ENCODE measurements at places on chromosomes 13 and 19.

- DNase-seq: no peak
These were observed 4.8 kb downstream of the SYNGR4 start for GRCh38 chr19:48368936-48369335.

DNA sequence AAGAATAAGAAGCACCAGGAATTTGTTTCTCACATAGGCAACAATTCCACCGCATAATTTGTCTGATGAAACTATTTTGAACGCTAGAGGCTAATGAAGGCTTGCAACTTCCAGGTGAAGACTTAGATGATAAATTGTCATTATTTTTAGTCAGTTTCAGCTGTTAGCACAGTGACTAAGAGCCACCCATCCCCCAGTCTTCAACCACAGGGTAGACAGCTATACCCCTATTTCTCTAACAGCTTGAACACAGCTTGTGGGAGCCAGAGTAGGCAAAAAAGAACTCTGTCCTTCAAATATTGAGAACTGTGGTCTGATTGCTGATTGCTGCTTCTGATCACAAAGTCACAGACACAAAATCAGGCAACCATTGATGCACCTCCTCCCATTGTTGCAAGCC lies 1124.8 kb upstream of the PRR20A start:
- DNase-seq: no peak

GRCh38 chr19:41753159-41753558 lies 2.2 kb upstream of the CEACAM6 start:
- DNase-seq: peak; percentile 57

DNA sequence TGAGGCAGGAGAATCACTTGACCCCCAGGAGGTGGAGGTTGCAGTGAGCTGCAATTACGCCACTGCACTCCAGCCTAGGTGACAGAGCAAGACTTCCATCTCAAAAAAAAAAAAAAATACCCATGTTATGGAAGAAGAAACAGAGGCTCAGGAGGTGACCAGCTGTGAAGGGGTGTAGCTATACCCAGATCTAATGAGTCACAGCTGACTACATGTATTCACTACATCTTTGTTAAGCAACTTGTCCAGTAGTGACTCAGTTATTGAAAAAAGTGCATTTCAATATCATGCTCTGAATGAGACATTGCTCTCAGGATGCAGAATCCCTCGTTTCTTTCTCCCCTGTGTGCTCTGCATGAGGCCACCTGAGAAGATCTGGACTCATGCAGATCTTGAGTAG lies 16.1 kb upstream of the SPART start:
- no peak for DNase-seq

DNA sequence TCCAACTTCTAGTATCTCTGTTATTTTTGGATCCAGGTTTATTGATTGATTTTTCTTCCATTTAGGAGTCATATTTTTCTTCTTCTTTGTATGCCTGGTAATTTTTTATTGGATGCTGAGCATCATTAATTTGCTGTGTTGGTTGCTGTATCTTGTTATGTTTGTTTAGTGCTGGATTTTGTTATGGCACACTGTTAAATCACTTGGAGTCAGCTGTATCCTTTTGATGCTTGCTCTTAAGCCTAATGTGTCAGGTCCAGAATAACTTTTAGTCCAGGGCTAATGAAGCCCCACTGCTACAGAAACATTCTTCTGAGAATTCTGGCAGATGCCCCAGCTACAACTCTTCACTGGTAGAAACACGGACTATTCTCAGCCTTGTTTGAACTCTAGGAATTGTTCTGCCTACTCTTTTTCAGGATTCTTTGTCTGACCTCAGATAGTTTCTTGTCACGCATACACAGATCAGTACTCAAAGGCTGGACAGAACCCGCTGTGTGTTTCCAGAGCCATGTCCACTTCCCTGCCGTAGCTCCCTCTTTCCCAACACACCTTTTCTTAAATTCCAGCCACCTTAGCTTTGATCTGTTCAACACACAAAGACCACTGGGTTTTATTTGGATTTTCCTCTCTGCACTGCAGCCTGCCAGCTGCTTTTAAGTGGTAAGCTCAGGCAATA lies 137.1 kb upstream of the WASF3 start:
- no peak for DNase-seq

DNA sequence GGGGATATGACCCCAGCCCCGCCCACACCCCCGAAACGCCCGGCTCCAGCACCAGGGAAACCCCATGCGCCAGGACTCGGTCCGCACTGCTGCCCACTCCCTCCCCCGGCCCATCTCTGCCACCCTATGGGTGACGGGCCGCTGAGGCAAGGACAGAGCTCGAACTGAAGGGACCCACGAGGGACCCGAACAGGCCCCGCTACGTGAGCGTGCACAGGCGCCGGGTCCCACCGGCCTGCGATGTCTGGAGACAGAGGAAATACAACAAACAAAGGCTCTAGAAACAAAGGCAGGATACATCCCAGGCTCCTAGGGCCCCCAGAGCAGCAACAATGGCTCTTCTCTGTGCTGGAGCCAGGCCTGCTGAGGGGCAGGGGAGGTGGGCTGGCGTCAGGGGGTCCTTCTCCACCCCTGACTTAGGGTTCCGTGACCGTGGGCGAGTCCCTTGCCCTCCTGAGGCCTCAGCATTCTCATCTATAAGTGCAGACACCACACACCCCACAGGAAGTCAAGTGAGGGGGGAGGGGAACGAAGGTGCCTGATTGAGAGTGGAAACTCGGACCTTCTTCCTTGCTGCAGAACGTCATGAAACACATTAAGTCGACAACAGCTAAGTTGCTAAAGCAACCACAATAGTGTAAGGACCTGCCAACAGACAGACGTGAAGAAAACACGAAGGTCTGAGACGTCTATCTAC lies 3.1 kb downstream of the ABHD17A start:
- DNase-seq: peak; percentile 64

GRCh38 chr19:23420824-23421223 lies 25.6 kb upstream of the ZNF91 start:
- DNase-seq: no peak

DNA sequence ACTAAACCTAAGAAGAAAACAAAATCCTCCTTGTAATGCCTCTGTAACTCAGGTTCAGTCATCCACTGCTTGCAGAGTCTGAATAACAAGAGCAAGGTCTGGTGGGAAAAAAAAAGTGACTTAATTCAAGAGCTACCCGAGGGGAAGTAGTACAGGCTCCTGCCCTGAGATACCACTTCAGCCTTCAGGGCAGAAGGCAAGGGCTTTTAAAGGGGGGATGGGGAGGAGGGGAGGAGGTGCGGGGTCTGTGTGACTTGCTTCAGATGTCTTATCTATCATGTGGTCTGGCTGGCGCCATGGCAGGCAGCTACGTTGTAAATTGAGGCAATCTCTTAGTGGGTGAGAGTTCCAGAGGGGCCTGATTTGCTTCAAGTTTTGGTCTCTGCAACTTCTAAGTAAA lies 66.7 kb downstream of the LRRC63 start:
- DNase-seq: no peak

- DNase-seq: peak; percentile 54
These were observed 4.2 kb upstream of the DAND5 start for GRCh38 chr19:12965017-12965811.

DNA sequence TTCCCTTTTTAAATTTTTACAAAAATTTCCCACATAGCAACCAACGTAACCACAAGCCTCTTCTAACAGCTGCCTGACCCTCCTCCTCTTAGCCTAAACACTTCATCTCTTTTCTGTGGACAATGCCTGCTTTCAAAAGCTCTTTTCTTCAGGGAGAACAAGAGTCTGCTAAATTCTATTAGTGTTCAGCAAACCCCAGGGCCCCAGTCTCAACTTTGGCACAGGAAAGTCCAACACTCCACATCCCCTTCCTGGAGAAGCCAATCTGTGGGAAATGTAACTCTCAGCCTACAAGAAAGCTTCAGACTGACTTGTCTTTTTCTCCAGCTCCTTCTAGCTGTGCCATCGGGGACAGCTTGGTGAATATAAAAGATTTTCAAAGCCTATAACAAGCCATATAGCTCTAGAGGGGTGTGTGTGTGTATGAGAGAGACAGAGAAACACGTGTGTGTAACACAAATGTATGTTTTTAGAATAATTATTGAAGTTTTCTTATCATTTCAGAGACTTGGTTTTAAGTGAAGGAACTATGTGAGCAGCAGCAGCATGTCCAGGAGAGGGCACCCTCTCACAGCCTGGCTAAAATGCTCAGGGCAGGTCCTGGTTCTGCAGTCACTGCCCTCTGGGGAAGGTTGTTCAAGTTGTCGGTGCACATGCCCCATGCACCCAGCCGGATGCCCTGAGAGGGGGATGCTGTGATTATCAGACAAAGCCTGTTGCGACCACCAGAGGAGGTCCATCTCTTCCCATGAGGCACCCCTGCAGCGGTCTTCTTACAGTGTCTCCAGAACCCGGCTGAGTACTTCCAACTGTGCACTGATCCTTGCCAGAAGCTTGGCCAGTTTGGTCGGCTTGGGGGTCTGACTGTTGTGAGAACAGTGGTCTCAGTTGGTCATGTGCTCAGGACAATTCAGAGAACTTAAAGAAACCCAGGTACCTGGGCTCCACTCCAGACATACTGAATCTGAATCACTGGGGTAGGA lies 34.4 kb downstream of the CCDC70 start:
- no peak for DNase-seq

DNA sequence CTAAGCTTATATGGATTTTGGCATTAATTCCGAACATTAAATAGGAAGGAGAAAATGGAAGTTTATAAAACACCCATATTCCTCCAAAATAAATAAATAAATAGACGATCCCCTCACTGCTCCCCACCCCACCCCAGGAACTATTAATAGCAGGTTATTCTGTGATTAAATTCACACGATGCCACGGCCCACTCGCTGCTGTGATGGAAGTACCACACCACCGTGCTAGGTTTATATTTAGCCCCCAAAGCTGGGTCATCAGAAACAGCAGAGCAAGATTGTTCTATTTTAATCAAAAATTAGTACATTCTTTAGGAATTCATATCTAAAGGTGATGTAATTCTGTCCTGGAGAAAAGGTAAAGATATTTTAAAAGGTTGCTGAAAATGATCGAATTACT lies 65.4 kb downstream of the CCDC70 start:
- no peak for DNase-seq

DNA sequence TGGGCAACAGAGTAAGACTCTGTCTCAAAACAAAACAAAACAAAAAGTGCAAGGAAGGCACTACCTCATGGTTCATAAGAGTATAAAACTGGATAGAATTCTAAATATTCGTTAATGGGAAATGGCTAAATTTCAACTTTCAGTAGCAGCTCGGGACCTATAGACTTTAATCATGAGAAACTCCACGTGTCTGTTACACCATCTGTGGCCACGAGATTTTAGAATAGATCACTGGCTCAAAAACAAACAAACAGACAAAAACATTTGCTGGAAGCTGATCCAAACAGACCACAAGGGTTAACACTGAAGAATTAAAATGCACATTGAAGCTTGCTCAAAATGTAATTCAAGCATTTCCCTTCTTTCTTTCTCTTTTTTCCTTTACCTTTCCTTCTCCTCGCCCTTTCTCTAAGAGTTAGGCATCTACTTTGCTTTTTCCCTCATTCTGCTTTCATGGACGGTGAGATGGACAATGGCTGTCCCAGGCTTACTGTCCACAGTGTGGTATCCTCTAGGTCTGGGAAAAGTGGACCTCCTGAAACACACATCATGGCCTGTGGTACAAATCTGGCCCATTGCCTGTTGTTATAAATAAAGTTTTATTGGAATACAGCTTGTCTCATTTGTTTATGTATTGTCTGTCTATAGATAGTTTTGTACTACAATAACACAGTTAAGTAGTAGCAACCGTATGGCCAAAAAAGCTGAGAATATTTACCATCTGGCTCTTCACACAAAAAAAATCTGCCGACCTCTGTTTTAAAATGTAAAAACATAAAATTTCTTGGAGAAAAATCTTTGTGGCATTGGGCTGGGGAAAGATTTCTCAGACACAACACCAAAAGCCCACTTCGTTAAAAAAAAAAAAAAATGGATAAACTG lies 10.3 kb downstream of the ELAVL1 start:
- DNase-seq: no peak

DNA sequence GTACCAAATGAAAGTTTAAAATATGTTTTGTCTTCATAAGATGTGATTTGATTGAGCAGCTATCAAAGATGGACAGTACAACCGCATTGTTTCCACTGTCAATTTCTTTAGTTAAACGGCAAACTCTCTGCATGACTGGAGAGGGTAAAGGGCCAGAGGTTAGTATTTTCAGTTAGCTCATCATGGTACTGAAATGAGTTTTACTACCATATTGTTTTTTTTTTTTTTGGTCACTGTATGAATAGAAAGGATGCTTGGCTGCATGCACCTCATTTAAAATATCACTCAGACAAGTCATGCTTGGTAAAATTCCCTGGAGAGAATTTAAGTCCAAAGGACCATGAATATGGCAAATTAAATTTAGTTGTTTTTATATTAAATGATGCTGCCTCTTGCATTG lies 942.1 kb upstream of the SPRY2 start:
- DNase-seq: no peak

DNA sequence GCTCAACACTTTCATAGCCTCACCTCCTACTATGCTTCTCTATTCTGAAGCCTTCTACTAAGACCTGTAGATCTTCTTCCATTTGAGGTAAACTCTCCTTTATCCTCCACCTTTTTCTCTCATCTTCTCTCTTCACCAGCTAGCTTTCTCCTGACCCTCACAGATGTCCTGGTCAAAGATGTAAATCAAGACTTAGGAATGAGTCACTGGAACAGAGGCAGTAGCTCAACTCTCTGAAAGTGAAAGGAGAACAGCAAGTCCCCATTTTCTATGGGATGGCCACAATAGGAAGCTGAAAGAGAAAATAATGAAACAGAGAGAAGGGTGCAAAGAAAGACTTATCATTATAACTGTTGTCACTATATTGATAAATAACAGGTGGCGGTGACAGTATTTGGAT lies 86.1 kb upstream of the DOCK9 start:
- DNase-seq: no peak

DNA sequence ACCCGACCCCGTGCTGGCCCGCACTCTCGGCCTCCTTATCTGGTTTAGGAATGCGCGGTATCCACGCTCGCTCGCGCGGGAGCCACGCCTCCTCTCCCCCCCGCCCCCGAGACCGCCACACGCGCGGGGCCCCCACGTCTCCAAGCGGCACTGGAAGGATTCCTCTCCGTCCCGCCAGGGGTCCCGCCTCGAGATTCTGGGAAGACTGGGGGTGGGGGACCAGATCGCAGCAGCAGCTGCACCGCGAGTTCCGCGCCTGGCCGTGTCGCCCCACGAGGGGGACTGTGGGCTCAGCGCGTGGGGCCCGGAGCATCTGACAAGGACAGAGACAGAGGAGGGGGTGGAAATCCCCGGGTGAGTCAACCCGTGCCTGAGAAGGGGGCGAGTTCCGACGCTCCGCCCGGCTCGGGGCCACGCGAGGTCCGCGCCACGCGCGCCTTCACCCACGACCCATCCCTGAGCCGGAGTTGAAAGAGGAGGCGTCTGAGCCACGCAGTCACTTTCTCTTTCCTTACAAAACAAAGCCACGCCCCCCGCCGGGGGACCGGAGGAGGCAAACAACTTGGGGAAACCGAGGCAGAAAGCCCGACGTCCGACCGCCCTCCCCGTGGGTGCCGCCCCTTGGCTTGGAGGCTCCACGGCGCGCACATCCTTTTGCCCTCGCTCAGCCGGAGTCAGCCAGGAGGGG lies 814 bp downstream of the S1PR2 start:
- no peak for DNase-seq

GRCh38 chr13:113547238-113547971 lies 37.1 kb upstream of the TFDP1 start:
- DNase-seq: no peak

GRCh38 chr19:14580623-14581237 lies 2.2 kb upstream of the CLEC17A start:
- DNase-seq: no peak

Measured in stimulated activated CD8-positive, alpha-beta memory T cell treated with anti-CD3 and anti-CD28 coated beads, Interleukin-4, amount 100 ng/mL, for 1 hour (primary cell).